NCI-H1436 (cell line): ENCODE measurements at places on chromosomes 7 and 10.
A peak's percentile ranks its signal among the peaks of the same experiment; 100 is the strongest.

GRCh38 chr10:59234816-59235429 is 58.5 kb downstream of the PHYHIPL start:
- DNase-seq = peak; percentile 3

DNA sequence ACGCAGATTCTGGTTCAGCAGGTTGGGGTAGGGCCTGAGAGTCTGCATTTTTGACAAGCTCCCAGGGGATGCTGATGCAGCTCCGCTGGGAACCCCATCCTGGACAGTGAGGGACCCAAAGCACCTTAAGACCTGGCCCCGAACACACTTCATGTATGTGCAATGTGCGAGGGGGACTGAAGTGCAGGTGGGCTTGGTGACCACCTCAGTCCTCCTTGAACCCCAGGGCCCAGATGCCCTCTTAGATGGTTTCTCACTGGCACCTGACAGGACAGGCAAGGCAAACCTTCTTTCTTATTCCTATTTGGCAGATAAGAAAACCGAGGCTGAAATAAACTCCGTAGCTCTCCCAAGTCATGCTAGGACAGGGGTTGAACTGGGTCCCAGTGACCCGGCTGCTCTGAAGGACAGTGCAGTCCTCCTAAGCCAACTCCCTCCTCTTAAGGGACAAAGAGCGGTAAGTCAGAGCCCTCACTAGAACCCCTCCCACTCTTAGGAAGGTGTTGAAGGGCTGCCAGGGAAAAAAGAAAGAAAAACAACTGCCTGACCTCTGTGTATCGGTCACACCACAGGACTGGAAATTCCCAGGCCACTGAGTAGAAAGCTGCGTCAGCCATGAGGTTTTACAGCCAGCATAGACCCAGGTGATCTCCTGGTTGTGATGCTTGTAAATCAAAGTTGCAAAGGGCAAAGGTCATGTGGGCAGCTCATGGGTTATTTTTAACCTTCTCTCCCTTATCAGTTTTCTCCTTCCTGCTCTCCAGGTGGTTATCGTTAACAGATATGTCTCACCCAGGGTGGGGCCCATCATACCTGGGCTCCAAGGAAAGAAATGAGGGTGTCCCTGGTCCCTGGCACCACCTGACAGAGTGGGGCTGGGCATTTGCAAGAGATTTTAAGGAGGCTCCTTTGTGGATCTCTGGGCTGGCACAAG is 90.9 kb upstream of the SMNDC1 start:
- no peak for DNase-seq

GRCh38 chr10:60661637-60662036 is 116.6 kb upstream of the CDK1 start:
- DNase-seq = no peak

DNA sequence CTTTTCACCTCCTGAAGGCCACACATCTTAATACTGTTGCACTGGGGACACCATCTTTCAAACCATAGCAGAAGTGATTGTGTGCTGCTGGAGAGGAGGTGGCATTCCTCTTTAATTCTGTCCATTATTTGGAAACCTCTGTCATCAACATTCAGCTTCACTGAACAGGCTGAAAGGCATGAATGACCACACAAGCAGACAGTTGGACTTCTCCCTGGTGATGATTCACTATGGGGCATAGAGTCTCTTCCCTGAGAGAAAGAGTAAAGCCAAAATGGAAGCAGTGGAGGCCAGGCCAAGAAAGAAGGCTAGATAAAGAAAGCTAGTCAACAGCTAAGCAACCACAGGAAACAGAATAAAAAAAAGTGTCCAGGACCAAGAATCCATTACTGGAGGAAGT is 113.1 kb upstream of the VSTM2A start:
- DNase-seq = no peak

DNA sequence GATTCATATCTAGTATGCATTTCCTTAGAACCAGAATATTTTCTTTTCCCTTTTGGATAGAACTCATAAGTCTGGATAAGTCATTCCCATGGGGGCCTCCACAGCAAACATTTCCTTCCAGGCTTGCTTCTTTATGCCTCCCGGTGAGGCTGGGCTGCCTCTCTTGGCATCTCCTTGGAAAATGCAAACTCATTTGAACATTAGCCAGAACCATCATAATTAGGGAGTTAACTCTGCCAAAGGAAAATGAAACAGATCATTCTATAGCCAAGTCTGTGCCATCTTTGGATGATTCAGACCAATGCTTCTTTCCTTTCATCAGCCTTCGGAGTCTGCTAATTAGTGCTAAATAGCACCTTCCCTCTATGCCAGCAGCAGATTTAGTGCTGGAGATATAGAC is 81.1 kb downstream of the PLPP4 start:
- DNase-seq = no peak

DNA sequence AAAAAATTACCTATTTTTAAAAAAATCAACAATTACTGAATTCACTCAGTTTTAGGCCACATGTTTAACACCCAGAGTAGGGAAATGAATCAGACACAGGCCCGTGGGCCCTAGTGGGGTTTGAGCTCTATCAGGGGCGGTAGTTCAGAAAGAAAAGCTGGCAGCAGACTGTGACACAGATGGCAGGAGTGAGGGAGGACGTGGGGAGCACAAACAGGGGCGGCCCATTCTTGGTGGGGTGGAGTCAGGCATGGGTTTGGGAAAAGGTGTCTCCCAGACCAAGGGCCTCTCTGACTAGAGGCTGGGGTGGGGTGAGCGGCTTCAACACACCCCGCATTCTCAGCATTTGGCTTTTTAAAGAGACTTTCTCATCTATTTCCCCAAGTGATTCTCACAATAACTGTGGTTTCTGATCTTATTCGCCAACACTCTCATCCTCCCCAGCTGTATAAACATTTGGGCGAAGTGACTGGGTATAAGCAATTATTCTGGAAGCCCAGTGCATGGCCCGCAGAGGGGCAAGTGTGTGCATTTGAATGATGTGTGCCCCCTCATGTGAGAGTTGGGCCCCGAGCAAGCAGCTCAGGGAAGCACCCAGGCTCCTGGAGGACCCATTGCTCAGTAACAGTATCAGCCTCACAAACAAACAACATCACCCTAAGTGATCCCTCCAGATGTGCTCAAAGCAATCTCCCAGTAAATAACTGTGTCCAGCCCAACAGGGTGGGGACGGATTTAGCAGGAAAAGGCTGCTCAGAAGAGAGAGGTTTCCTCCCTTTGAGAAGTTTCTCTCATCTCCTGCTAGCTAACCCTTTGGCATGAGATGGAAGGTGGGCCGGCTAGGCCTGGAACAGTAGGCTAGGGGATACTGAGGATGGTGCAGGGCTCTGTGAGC is 437.6 kb upstream of the ZMIZ1 start:
- no peak for DNase-seq

DNA sequence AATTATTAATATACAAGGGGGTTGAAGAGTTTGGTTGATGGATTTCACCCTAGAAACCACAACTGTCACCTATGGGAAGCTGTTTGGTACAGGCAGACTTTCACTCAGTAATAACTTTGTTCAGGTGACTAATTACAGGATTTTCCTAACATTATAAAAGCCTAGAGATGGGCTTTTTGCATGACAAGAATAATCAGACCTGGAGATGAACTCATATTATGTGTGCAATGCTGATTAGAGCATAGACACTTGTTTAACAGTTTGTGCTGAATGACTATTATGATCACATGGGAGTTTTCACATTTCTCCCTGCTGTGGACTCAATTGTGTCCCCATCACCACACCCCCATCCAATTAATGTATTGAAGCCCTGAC is 90.2 kb upstream of the STEAP4 start:
- DNase-seq = no peak

DNA sequence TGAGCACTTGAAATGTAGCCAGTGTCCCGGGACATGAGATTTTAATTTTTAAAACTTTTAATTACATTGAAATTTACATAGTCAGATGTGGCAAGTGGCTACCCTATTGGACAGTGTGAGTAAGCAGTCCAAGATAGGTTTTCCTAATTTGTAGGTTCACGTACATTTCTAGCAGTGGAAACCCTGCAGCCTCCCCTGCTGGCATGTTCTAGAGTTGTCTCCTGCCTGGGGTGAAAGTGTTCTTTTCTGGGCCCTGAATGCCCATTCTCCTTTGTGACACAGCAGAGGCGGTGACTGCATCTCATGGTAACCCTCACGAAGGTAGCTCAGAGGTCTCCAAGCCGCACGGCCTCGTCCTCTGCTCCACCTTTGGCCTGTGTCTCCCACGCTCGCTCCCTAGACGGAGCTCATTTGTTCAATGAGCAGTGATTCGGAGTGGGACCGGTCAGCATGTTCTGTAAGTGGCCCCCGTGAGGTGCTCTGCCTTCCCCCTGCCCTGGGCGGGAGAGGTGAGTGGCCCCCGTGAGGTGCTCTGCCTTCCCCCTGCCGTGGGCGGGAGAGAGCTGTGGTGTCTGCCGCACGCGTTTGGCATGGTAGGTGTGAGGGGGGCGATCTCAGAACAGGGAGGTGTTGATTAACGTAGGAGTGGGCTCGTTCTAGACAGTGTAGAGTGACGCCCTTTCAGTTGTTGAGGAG is 18.0 kb downstream of the WDR37 start:
- DNase-seq = no peak

- no peak for DNase-seq
Observed at GRCh38 chr7:92916770-92917224, 80.4 kb upstream of the CDK6 start.

- no peak for DNase-seq
Observed at GRCh38 chr7:23964715-23965114, 254.7 kb downstream of the STK31 start.

- no peak for DNase-seq
Observed at GRCh38 chr10:20298417-20298816, 482.2 kb downstream of the PLXDC2 start.

GRCh38 chr10:113609704-113610108 is 54.1 kb downstream of the NRAP start:
- no peak for DNase-seq

DNA sequence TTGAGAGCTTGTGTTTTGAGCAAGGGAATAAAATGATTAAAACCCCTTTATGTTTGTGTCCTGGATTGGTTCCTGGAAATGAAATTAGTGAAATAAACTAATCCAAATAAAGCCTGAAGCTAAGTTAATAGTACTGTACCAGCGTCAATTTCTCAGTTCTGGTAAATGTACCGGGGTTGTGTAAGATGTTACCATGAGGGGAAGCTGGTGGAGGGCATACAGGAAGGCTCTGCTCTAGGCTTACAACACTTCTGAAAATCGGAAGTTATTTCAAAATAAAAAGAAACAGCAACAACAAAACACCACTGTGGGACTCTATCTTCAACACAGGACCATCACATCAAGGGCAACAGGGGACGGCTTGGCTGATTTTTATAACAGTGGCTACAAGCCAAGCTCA is 257.0 kb downstream of the CREB5 start:
- DNase-seq = no peak

- DNase-seq = no peak
Observed at GRCh38 chr7:143516981-143517380, 39.3 kb downstream of the TAS2R41 start.

DNA sequence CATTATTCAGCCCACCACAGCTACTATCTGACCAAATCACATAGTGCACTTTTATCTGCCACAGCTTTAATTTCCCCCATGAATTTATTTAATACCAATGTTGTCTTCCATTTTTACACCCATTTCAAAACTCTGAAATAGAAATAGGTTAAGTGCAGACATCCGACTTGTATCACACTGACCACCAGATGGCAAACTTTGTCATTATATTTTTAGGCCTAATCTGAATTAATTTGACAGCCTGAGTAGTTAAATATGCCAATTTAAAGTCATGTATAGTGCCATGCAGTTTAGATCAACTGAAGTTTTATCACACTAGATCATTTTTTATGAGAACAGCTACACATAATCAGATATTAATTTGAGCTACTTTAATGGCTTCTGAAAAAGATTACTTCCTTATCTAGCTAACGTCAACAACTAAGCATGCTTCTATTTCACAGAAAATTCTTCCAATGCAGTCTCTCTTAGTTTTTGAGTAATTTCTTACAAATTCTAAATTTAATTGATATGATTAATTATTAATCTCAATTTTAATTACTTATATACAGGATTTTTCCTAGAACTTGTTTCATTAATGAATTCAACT is 566.4 kb downstream of the GFRA1 start:
- no peak for DNase-seq

DNA sequence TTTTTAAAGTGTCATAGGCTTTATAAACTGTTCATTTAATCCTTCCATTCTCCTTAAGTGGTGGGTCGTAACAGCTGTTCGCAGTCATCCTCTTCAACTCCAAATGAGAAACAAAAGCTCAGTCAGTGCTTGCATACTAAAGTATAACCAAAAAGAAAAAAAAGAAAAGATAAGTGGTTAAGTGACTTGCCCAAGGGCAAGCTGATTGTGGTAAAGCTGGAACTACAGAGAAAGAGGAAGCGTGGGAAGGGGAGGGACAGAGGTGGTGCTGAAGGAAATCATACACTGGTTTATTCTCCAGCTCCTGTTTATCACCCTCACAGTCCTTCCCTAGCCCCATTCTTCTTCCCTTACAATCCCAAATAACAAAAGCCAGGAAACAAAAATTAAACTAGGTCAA is 29.6 kb downstream of the IDE start:
- peak; percentile 48 for DNase-seq

GRCh38 chr7:149422914-149423301 is 38.0 kb downstream of the ZNF777 start:
- DNase-seq = no peak

DNA sequence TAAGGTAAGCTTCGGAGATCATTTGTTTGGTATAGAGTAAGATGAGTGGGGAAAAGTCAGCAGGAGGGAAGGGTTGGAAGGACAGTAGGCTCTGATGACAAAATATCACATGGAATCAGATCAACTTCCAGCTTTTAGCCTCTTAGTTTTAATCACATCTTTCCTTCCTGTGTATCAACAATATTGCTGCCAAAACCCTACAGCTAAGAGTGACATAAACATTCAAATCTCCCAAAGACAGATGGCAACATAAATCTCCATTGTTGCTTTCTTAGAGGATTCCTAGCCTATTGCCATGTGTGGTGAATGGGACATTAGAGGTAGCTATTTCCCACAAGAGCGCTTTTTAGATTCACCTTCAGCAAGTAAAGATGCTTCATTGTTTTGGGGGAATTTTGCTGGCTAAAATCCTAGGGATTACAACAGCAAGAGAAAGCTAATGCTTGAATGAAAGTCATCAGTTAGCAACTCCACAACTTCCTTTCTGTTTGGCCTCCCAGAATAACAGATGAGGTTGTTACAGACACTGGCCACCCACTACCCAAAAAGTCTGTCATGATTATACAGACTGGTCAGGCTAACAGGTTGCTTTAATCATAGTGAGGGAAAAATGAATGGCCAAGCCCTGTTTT is 35.2 kb upstream of the FZD1 start:
- DNase-seq = no peak

DNA sequence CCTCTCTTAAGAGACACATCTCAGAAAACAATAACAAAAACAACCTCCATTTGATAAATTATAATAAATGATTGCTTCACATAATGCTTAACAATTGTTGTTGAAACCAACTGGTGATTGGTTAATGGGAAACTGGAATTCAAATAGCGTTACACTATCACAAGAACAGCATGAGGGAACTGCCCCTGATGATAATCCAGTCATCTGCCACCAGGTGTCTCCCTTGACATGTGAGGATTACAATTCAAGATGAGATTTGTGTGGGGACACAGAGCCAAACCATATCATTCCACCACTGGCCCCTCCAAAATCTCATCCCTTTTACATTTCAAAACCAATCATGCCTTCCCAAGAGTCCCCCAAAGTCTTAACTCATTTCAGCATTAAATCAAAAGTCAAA is 375.9 kb downstream of the BMPER start:
- DNase-seq = no peak

- no peak for DNase-seq
Observed at GRCh38 chr10:7053195-7053594, 357.6 kb downstream of the SFMBT2 start.

- no peak for DNase-seq
Observed at GRCh38 chr10:126481181-126481580, 92.9 kb upstream of the ADAM12 start.
